Fibroblast of lung (primary cell): ENCODE measurements at places on chromosomes 2 and 18. TPM values are rescaled to one million over a fixed set of nuclear protein-coding genes. Genes with fewer than 3 reads are reported as not detected.

Gene SAP130
- 2.6 and 4.5 TPM in 2 replicates for total RNA-seq

Gene GAL3ST2
- 0.17 TPM in 1 of 2 replicates, not detected in the other for total RNA-seq

Gene FTCDNL1
- total RNA-seq = 2.3 and 3.6 TPM in 2 replicates

Gene ANKRD30BL
- not detected in 2 replicates for total RNA-seq
